Liver (tissue), 10 donors: ENCODE measurements at places on chromosomes 1 and 21.
A peak's percentile ranks its signal among the peaks of the same experiment; 100 is the strongest.

- no peak for DNase-seq
- peaks cover 23% of the 10 kb centered on the region for H3K4me1 ChIP-seq
- H3K36me3 ChIP-seq, result no peaks in the 10 kb centered on the region
- H3K27me3 ChIP-seq, result no peaks in the 10 kb centered on the region
- H3K27ac ChIP-seq, result no peak overlapping the region
Measured at GRCh38 chr1:26961826-26962225, 1.6 kb upstream of the KDF1 start.

GRCh38 chr1:94677714-94678113 lies 136.2 kb upstream of the F3 start:
- H3K27me3 ChIP-seq, result no peaks in the 10 kb centered on the region
- H3K4me3 ChIP-seq, result no peak overlapping the region
- no peak overlapping the region for H3K27ac ChIP-seq
- H3K36me3 ChIP-seq, result no peaks in the 10 kb centered on the region
- no peak for DNase-seq

GRCh38 chr1:155636397-155637153 lies 26.6 kb downstream of the MSTO1 start:
- H3K27me3 ChIP-seq, result no peaks in the 10 kb centered on the region
- peak overlapping the region; percentile 30 for H3K4me3 ChIP-seq
- no peaks in the 10 kb centered on the region for H3K36me3 ChIP-seq

GRCh38 chr1:153945131-153945794 lies 1.3 kb downstream of the DENND4B start:
- H3K4me1 ChIP-seq, result peaks cover 29% of the 10 kb centered on the region
- peaks cover 33% of the 10 kb centered on the region for H3K36me3 ChIP-seq
- DNase-seq, result no peak
- H3K4me3 ChIP-seq, result peak overlapping the region; percentile 80
- no peaks in the 10 kb centered on the region for H3K27me3 ChIP-seq

DNA sequence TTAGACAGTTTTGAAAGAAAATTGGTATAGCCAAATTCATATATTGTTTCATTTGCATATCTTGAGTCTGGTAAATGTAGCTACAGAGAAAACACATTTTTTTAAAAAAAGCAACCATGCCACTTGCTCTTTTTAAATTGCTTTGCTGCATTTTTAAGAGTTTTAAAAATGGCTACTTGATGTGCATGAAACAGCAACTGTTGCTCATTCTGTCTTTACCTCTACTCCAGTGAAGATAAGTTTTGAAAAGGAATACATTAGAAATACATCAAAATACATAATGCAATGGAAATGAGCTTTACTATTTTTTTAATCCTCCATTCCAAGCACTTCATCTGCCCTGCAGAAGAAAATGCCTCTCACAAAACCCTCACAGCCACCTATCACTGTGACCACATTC lies 95.5 kb downstream of the IFI44 start:
- no peaks in the 10 kb centered on the region for H3K4me1 ChIP-seq
- DNase-seq, result no peak
- H3K4me3 ChIP-seq, result no peak overlapping the region
- no peaks in the 10 kb centered on the region for H3K36me3 ChIP-seq

GRCh38 chr1:42833981-42834380 lies 12.4 kb upstream of the ZNF691 start:
- no peak overlapping the region for H3K27ac ChIP-seq
- no peaks in the 10 kb centered on the region for H3K4me1 ChIP-seq
- no peak for DNase-seq
- H3K4me3 ChIP-seq, result no peak overlapping the region
- no peaks in the 10 kb centered on the region for H3K27me3 ChIP-seq

- DNase-seq, result no peak
- H3K4me1 ChIP-seq, result peaks cover 13% of the 10 kb centered on the region
- H3K27me3 ChIP-seq, result no peaks in the 10 kb centered on the region
Measured at GRCh38 chr1:161722406-161722805, 1.1 kb downstream of the FCRLB start.

GRCh38 chr1:33710967-33711366 lies 152.9 kb upstream of the HMGB4 start:
- DNase-seq, result no peak
- no peak overlapping the region for H3K4me3 ChIP-seq
- H3K27me3 ChIP-seq, result no peaks in the 10 kb centered on the region
- H3K4me1 ChIP-seq, result no peaks in the 10 kb centered on the region

- H3K36me3 ChIP-seq, result no peaks in the 10 kb centered on the region
- H3K4me3 ChIP-seq, result no peak overlapping the region
- no peak overlapping the region for H3K27ac ChIP-seq
Measured at GRCh38 chr1:213452501-213452900, 401.5 kb downstream of the RPS6KC1 start.

DNA sequence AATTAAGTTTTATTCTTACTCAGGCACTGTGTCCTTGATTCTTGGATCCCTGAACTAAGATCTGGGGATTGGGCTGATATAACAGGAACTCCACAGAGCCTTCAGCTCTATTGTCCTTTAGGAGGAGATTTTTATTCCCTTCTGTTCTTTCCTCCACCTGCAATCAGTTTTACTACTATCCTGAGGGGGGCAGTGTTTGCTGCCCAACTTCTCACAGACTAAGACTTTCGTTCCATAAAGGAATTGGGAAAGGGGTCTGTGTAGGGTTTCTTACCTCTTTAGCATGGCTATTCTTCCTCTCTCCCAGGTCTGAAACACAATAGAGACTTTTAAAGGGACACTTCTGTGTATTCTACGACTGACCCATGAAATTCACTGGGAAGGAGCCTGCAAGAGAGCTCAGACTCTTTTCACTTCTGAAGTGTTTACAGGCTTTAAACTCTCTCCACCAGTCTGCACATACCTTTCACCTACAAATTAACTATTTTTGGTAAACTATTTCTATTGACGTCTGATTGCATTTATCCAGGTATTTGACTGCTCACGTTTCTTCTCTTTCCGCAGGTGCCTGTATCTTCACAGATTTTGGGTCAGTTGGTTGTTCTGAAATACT lies 103.3 kb upstream of the DEPDC1 start:
- H3K4me3 ChIP-seq, result no peak overlapping the region
- no peaks in the 10 kb centered on the region for H3K36me3 ChIP-seq
- no peak overlapping the region for H3K27ac ChIP-seq
- peaks cover 2% of the 10 kb centered on the region for H3K27me3 ChIP-seq

DNA sequence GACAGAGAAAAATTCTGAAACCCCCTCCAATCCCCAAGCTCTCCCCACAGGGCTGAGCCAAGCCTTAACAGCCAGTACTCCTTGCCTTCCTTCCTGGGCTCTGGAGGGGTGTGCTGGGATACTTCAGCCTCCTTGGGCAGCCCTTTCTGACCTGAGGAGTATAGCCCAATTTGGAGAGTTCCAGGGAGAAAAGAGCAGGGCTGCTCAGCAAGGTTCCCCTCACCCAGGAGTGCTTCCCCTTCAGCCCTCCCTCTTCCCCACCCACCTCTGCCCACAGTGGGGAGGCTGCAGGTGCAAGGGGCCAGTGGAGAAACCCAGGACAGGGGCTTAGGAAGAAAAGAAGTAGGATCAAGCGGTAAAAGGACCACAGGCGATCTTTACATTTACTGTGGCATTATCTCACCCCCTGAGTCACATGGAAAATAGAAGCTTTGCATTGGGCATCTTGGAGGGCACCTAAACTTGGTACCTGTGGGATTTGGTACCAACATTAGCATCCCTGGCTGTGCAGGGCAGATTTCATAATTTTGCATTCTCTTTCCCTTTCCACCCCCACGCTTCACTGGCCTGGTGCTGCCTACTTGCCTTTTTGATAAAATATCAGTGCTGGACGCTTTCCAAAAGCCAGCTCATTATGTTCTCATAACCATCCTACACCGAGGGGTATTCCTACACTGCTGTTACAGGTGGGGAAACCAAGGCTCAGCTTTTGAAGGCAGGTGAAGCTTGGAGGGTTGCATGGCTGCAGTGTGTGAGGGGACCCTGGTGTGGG lies 2.8 kb upstream of the ADORA1 start:
- no peak for DNase-seq
- H3K27me3 ChIP-seq, result no peaks in the 10 kb centered on the region
- no peak overlapping the region for H3K27ac ChIP-seq
- no peak overlapping the region for H3K4me3 ChIP-seq
- peaks cover 8% of the 10 kb centered on the region for H3K4me1 ChIP-seq
- no peaks in the 10 kb centered on the region for H3K36me3 ChIP-seq

DNA sequence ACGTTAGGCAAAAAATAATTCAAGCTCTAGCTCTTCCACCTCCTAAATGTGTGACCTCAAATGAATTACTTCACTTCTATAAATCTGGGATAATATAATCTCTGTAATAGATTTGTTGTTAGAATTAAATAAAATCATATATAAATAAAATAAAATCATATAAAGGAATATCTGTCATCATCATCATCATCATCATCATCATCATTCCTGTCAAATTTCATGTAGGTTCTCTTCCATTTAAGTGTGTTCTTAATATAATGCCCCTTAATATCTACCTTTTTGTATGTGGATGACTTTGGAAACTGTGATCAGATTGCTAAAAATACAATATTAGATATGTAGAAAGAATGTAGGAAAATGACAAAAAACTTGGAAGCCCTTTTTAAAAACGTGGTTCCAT lies 621.0 kb downstream of the ADGRL2 start:
- H3K4me1 ChIP-seq, result no peaks in the 10 kb centered on the region
- H3K27ac ChIP-seq, result no peak overlapping the region
- H3K27me3 ChIP-seq, result no peaks in the 10 kb centered on the region

DNA sequence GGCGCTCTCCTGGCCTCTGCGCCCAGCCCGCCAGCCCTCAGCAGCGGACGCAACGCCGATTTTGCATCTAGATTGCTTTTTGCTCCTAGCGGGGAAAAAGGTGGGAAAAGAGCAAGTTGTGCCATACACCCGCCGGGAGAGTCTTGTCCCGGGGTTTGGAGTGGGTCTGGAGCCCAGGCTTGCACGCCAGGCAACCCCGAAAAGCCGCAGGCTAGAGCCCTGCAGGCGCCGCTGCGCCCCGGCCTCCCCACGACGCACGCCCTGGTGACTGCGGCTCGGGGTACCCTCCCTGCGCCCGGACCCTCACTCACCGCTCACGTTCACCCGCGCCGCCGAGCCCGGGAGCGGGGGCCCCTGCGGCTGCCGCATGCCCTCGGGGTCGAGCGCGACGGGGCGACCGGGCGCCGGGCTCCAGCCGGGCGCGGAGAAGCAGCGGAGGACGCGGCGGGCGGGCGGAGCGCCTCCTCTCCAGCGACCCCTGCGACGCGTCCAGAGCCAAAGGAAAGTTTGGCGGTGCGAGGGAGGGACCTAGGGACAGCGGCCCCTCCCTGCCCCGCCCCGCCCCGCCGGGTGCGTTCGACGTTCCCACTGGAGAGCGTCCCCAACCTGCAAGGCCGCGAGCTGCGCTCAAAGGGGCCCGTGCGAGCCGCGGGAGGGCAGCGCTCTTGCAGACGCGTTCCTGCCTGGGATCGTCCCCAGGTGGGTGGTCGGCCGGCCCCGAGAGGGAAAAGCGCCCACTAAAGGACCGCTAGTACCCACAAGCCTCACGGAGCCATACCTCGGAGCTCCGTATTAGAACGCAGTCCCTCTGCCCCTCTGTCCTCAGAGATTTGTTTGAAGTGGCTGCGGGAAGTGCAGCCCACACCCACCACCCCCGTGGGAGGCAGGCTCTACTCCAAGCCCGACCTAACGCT lies at the start of gene LPAR3:
TSS of gene LPAR3 (minus strand) at position 502 of the 914 bp plus-strand sequence. CDS start 27,086 bp downstream, outside the sequence.
- H3K4me1 ChIP-seq, result peaks cover 10% of the 10 kb centered on the region
- H3K27me3 ChIP-seq, result peaks cover 9% of the 10 kb centered on the region
- no peak within 1 kb of the TSS for H3K27ac ChIP-seq
